Cardiac atrium fibroblast (primary cell): ENCODE measurements at places on chromosomes 2 and 18. TPM values are rescaled to one million over a fixed set of nuclear protein-coding genes. Genes with fewer than 3 reads are reported as not detected.

MAL gene
- total RNA-seq: not detected in 2 replicates

TPGS2 gene
- total RNA-seq: 140 and 185 TPM in 2 replicates

RNF144A gene
- total RNA-seq: 1.9 and 5.4 TPM in 2 replicates

TACR1 gene
- total RNA-seq: 0.18 and 4.7 TPM in 2 replicates

RFTN2 gene
- 0.72 and 5.0 TPM in 2 replicates for total RNA-seq

GTF2A1L gene
- 1.3 TPM in 1 of 2 replicates, not detected in the other for total RNA-seq

INHBB gene
- 4.0 and 7.6 TPM in 2 replicates for total RNA-seq

PCARE gene
- total RNA-seq: not detected in 2 replicates

CDH20 gene
- total RNA-seq: 1.8 and 5.8 TPM in 2 replicates

CTAGE1 gene
- total RNA-seq: 0.16 TPM in 1 of 2 replicates, not detected in the other

NEB gene
- under 0.01 TPM in 2 replicates for total RNA-seq

NR4A2 gene
- 0.16 and 3.1 TPM in 2 replicates for total RNA-seq

DES gene
- 0.32 TPM in 1 of 2 replicates, not detected in the other for total RNA-seq

RNU2-63P gene
- not detected in 2 replicates for total RNA-seq
